ENCODE measurements at places on chromosomes 5 and 9.

GRCh38 chr5:140248414-140248813 is 54.5 kb downstream of the PFDN1 start:
- no peak for DNase-seq

GRCh38 chr9:77453825-77454647 is 194.1 kb downstream of the GNA14 start:
- no peak for DNase-seq

- no peak for DNase-seq
Measured at GRCh38 chr5:119578937-119579336, 50.4 kb upstream of the FAM170A start.

DNA sequence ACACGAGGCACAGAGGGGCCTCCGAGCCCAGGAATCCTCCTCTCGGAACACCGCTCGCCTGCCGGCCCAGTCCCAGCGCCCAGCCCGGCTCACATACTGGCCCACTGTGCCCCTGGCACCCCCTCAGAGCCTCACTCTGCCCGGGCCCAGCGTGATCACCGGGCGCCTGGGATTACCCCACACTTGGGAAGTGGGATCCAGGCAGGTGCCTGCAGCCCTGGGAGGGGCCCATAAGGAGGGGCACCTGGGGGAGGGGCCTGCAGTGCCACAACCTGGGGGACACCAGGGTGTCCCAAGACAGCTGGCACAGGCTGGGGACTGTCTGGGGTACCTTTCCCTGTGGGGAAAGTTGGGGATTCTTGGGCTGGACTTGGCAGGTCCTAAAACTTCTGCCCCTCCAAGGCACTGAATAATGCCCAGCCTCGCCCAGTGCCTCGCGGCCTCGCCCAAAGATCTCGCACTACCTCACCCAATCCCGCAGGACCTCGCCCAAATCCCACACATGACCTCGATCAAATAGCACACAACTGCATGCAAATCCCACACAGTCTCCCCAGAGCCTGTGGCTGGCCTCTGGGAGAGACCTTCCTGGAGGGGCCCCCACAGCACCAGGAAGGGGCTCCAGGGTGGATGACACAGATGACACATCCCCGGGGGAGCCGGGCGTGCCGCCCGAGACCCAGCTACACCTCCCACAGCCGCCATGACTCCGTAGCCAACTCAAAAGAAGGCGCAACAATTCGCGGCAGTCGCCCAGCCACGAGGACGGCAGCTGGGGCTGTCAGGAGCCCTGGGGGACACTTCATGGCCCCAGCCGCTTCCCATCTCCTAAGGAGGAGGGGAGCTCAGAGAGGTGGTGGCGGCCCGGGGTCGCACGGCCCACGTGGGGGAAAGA is 13.7 kb downstream of the NOTCH1 start:
- no peak for DNase-seq

GRCh38 chr5:136087961-136088871 is 44.4 kb upstream of the SMAD5 start:
- DNase-seq: no peak

DNA sequence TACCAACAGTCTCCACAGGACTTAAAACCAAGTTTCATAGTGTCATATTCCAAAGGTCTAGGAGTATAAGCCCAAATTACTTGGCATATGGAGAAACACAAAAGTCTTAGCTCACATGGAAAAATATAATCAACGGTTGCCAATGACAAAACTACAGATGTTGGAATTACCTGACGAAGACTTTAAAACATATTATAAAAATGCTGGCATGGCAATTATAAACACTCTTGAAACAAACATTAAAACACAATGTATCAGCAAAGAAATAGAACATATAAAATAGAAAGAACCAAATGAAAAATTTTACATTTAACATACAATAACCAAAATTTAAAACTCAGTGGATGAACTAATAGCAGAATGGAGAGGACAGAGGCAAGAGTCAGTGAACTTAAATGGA is 7.9 kb upstream of the WDR41 start:
- DNase-seq: no peak

DNA sequence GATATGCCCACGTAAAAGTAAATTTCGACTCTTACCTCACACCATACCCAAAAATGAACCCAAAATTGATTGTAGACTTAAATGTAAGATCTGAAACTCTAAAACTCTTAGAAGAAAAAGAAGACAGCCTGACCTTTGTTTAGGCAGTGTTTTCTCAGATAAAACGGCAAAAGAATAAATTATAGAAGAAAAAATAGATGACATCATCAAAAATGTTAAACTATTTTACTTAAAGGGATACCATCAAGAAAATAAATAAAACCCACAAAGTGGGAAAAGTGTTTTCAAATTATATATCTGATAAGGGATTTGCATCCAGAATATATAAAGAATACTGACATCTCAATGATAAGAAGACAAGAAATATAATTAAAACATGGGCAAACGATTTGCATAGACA is 862.7 kb downstream of the DTWD2 start:
- DNase-seq: no peak

- no peak for DNase-seq
Measured at GRCh38 chr5:148974642-148975327, 88.1 kb downstream of the SH3TC2 start.

DNA sequence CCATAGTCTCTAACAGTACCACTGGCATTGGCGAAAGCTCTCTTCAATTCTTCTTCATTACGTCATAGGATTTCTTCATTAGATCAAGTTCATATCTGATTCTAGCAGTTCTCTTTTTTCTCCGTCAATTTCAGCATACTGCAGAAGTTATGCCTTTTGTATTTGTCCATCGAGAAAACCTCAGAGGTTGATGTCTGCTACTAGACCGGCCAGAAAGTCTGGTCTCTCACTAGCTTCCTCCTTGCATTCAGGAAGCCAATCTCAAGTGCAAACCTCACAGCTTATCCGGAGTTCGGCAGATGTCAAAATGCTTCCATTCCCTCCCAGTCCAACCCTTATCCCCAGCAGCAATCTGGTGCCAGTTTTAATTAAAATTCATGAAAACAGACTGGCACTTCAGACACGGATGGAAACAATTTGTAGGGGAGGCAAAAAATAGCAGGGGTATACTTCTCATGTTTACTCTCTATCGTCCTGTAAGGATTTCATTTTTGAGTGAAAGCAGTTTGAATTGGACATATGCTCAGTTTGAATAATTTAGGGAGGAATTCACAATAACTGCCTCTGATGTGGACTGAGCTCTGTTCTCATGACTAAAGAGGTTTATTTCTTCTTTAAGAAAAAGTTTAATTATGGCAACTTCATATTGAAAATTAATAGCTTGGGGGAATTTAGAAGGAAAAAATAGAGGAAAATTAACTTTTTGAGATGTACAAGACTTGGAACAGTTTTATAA is 56.4 kb upstream of the TMC1 start:
- no peak for DNase-seq

DNA sequence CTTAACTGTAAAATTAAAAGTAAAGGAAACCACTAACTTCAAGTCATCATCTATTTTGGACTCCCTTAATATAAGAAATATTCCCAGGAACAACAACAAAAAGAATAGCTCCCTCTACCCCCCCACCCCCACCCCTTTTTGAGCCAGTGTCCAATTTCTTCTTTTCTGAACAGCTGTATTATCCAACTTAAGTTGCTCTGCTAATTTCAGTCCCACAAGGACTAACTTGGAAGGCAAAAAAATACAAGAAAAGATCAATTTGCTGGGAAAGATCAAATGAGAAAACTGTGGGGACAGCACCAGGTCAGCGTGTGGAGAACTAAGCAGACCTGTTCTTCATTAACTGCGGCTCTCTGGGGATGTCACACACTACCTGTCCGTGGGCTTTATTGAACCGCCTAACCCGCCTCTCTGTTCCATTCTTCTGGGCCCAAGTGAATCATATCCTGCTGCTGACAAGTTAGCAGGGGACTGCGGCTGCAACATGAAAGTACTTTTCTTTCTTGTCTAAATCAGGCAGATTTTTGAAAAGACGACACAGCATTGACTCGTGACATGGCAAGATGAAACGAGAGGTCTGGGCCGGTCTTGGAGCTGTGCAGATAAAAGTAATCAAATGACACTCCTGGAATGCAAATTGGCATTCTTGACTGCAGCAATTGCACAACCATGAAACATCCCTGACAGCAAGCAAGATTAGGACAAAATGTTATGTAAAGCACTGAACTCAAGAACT is 2.7 kb downstream of the BNC2 start:
- no peak for DNase-seq

DNA sequence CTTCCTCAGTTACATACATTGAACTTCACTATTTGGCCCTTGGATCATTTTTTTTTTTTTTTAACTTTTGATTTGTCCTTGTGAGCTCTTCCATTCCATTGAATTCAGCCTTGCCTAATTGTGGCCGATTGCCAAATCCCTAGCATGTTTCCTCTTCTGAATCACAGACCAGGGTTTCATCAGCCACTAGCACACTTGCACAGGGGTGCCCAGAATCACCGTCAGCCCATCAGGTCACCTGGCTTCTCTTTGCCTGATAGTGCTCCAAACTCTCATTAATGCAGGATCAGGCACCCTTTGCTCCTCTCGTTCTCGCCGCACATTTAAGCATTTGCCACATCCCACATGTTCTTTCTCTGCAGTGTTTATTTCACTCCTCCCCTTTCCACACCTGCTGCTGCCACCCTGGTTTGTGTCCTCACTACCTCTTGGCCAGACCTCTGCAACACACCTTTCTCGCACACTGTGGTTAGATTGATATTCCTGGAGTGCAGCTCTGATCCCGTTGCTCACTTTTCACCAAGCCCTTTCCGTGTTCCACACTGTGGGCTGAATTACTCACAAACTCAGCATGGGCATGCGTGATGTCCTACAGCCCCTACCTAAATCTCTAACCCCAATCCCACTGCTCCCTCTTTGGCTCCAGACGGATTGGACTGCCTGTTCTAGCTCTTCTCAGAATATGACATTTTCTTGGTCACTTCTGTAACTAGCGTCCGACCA is 9.8 kb downstream of the PIK3R1 start:
- DNase-seq: no peak

GRCh38 chr5:139838381-139839197 is 43.0 kb downstream of the PSD2 start:
- no peak for DNase-seq

- no peak for DNase-seq
Measured at GRCh38 chr9:68574150-68574549, 33.5 kb upstream of the TMEM252 start.
